Activated CD4-positive, alpha-beta T cell treated with anti-CD3 and anti-CD28 coated beads for 36 hours (primary cell): ENCODE measurements at places on chromosomes 2 and 18. TPM values are rescaled to one million over a fixed set of nuclear protein-coding genes. Genes with fewer than 3 reads are reported as not detected.

DNA sequence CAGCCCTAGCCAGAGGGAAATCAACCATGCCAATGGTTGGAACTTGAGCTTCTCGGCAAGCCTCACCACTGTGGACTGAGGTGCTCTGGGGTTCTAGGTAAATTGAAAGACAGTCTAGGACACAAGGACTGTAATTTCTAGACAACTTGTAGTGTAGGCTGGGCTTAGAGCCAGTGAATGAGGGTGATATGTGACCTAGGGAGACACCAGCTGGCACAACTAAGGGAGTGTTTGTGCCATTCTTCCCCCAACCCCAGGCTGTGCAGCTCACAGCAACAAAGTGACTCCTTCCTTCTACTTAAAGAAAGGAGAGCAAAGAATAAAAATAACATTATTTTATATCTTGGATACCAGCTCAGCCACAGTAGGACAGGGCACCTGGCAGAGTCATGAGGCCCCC lies 1690.7 kb upstream of the TMEFF2 start:
- DNase-seq: no peak

- no peak for DNase-seq
These were observed 49.0 kb upstream of the TWSG1 start for GRCh38 chr18:9285604-9286003.

GRCh38 chr2:193580176-193580950 lies 1385.6 kb upstream of the TMEFF2 start:
- DNase-seq: no peak

DNA sequence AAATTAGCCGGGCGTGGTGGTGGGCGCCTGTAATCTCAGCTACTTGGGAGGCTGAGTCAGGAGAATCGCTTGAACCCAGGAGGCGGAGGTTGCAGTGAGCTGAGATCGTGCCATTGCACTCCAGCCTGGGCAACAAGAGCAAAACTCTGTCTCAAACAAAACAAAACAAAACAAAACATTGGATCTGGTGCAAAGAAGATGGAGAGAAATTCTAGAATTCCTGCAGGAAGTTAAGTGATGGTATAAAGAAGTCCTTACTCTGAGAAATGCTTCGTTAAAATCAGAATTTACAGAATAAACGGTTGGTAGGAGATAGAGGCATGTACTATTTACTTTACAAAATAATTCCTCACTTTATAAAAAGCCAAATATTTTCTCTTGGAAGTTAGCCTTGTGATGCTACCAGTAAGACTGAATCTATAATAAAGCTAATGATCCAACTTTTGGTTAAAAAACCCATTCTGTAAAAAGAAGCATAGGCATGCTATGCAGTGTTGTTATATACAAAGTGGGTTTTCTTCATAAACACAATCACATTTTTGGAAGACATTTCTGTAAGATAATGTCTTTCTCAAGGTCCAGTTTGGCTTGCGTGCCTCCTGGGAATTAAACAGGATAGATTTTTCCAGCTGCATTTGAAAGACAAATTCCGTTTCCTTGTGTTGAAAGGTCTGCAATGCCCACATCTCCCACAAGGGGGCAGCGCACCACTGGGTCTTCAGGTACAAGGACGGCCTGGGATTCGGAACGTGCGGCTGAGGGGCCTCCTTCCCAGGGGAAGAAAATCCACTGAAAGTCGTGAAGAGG lies 35.6 kb upstream of the PNO1 start:
- peak; percentile 87 for DNase-seq

WNT10A gene
- total RNA-seq: 6.0 TPM

DNA sequence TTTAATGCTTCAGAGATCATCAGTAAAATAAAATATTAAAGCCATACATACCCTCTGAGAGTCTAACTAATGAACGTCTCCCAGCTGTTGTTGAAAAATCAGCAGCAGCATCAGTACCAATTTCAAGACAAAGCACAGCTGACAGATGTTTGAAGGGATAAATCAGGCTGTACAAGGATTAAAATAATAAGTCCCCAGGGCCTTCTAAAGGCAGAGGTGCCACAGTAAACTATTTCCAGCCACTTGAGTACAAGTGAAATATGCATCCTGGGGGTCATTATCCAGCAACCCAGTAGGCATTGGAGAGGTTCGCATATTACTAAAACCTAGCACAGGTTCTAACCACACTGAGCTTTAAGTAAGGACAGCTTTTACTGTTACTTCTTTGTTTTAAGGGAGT lies 76.9 kb downstream of the NXPH2 start:
- no peak for DNase-seq

GRCh38 chr2:73986085-73986681 lies 1.5 kb downstream of the TET3 start:
- DNase-seq: peak; percentile 72

DNA sequence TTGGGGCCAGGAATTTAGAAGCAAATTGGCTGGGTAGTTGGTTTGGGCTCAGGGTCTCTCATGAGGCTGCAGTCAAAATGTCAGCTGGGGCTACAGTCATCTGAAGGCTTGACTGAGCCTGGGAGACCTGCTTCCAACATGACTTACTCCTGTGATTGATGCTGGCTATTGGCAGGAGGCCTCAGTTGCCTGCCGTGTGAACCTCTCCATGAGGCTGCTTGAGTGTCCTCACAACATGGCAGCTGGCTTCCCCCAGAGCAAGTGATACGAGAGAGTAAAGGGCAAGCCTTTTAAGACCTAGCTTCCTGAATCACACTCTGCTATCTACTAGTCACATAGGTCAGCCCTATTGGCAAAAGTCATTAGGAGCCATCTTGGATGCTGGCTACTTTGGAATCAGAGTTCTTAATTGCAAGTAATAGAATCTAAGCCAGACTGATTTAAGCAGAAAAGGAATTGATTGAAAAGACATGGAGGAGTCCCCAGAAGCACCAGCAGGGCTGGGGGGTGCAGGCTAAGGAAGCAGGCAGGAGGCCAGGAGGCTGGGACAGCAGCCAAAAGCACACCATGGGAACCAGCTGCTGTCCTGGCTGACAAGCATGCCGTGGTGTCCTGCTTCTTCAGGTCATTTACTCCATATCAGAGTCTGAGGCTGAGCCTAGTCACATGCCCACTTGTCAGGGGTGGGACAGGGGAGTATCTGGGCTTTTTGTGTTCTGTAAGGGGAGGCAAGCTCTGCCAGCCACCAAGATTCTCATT lies 7.8 kb upstream of the GIGYF2 start:
- DNase-seq: no peak

DNA sequence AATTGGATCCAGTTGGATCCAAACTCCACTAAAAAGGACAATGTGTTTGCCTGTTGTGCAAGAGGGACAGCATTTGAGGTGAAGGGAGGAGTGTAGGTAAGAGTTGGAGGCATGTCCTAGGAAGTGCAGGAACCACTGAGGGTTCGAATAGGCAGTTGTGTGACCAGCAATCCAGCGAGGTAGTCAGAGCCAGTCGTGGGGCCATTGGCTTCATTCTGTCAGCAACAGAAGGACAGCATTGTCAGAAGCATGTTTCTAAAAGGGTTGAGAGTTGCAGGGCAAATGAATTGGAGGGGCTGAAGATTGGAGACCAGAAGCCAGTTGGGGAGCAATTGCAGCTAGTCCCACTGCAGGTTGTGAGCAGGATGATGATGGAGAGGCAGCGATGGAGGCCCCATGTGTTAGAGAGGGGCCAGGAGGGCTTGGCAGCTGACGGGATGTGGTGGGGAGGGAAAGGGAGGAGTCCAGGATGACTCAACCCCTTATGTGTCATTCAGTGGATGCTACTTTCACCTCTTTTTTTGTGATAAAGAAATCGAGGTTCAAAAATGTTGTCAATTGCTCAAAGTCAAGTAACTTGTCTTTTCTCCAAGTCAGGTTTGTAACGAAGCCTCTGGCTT lies 96.7 kb upstream of the SIX3 start:
- peak; percentile 53 for DNase-seq

DNAH6 gene
- total RNA-seq: 1.3 TPM

DNA sequence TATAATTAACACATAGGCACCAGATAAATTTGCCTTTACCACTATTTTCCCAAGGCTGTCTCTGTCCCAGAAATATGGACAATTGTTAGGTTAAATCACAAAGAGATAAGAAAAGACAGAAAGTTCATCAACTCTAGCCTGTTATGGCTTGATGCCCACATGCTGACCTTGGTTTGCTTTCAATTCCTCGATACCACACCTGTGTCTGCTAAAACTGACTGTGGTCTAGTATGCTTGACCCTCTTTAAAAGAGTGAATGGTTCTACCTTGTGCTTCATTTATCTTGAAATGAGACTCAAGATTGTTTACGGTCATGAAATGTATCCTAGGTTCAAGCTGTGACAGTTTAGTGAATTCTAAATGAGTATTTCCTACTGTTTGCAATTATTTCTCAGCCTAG lies 909.0 kb upstream of the LRRTM1 start:
- no peak for DNase-seq

DNA sequence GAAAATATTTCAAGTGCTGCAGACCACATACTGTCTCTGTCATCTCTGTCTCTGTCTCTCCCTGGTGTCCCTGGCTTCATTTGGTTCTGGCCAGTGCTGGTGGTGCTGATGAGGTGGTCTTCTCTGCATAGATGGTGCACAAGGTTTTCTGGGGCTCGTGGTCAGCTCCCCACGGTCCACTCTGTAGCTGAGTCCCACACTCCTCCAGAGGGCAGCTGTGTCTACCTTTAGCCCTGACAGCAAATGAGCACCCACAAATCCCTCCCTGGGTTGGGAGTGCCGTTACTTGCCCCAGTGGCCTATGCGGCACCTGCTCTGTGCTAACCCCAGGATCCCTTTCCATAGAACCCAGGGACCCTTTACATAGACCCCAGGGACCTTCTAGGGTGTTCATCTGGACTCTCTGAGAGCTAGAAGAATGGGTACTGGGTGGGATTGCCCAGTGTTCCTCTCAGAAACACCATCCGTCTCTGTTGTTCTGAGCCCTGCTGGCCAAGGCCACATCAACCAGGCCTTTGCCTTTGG lies 129.3 kb downstream of the CAPN13 start:
- no peak for DNase-seq

GRCh38 chr2:217559084-217559483 lies 443.7 kb downstream of the TNS1 start:
- no peak for DNase-seq

- no peak for DNase-seq
These were observed 208.7 kb downstream of the CYP26B1 start for GRCh38 chr2:71938659-71939587.

GNLY gene
- 18.9 TPM for total RNA-seq

GRCh38 chr2:21627938-21628337 lies 504.2 kb downstream of the TDRD15 start:
- no peak for DNase-seq

DNA sequence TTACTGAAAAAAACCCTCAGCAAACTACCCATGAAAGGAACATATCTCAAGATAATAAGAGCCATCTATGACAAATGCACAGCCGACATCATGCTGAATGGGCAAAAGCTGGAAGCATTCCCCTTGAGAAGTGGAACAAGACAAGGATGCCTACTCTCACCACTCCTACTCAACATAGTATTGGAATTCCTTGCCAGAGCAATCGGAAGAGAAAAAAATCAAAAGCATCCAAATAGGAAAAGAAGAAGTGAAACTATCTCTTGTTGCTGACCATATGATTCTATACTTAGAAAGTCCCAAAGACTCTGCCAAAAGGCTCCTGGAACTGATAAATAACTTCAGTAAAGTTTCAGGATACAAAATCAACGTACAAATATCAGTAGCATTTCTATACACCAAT lies 40.6 kb upstream of the MSTN start:
- DNase-seq: no peak

DNA sequence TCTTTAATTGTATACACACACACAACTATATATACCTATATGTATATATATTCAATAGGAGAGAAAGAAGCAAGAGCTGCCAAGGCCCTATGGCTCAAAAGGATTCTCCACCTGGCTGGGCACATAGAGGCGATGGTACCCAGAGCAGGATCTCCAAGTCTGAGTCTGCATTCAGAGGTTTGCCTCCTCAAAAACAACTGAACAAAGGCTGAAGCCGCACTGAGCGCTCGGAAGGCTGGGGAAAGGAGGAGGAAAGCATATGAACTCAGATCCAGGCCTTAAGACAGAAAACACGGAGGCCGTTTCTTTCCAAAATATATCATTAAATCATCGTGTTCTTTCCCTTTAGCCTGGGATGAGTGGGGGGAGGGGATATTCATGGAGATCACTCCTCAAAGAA lies 3.6 kb downstream of the HOXD12 start:
- DNase-seq: no peak

GRCh38 chr2:61727746-61728145 lies 126.1 kb downstream of the FAM161A start:
- no peak for DNase-seq

NOTO gene
- not detected for total RNA-seq

GRCh38 chr18:25250474-25250851 lies 101.5 kb downstream of the ZNF521 start:
- DNase-seq: no peak

- no peak for DNase-seq
These were observed 40.6 kb downstream of the BOLA3 start for GRCh38 chr2:74107071-74107470.

GRCh38 chr2:15273452-15273851 lies 287.7 kb downstream of the NBAS start:
- DNase-seq: no peak

HDHD2 gene
- total RNA-seq: 27.7 TPM

- no peak for DNase-seq
These were observed 41.7 kb downstream of the FRZB start for GRCh38 chr2:182824767-182825158.

DNA sequence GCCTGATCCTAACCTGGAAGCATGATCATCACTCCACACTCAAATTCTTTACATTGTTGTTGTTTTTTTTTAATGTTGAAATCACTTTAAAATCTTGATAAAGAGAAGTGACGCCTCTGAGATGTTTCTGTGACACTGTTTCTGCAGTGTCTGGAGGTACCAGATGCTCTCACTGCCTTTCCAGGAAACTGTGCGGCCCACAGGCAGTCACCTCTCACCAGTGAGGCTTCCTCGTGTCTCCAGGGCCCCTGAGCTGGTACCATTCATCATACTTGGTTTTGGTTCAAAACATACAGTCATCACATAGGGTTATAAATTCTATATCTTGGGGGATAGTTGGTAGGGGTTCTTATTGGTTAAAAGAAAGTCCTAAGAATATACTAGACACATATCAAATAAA lies 10.1 kb upstream of the ID2 start:
- DNase-seq: no peak

DNA sequence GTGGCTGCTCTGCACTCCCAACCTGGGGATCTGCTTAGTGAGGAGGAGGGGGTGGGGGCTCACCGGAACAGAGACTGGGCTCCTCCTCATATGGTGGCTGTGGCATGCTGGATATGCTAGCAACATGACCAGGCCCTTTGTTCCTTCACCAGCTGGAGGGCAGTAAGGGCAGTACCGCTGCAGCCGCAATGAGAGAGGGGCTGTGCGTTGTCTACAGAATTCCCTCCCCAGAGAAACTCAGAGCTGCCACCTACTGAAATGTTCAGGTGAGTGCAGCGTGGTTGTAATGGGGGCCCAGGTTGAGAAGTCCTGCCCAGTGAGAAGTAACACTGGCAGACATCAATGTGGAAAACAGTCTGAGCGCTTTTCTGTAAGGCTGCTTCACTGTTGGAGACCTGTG lies 1211.9 kb upstream of the NXPH2 start:
- DNase-seq: no peak

- no peak for DNase-seq
These were observed 205.3 kb upstream of the ST6GAL2 start for GRCh38 chr2:107091163-107091864.

ERBB4 gene
- total RNA-seq: not detected
